ENCODE measurements at places on chromosomes 3 and 15.

GRCh38 chr3:12275974-12276650, 12.8 kb upstream of the PPARG start:
- no peak for DNase-seq

DNA sequence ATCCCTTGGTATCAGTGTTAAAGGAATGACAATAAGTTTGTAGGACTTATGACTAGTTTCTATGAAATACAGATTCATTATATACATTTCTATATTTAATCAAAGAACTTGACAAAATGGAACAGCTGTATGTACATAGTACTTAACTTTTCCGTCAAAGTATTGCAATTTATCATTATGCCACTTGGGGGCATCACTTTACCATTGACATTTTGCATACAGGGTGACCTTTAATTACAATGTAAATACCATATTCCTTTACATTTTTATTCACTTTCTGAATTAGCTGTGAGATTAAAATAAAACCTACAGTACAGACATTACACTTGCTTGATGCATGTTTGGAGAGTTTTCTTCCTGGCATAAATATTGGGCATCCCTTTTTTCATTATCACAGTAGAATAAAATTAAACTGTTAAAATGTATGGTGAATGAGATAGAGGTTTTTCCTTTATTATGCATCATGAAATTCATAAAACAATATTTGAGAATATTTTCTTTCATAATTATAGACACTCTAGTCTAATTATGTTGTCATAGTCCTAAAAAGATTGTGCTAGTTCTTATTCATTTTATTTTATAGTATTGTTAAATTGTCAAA, 6.9 kb downstream of the NEK11 start:
- DNase-seq, result no peak

DNA sequence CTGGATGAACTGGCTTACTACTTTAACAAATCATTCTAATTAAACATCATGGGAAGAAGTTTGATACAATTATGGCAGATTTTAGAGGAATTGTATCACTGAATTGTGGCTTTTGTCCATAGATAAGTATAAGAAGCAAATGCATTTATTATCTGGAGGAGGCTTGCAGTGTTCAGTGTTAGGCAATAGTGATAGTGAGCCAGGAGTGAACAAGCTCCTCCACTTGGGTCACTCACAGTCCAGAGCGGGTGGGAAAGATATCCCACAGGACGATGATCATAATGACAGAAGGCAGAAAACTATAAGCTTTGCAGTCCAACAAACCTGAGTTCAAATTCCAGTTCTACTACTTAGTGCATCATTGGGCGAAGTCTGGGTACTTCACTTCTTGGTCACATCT, 64.0 kb upstream of the VILL start:
- no peak for DNase-seq

GRCh38 chr3:170448584-170448983, 29.9 kb downstream of the CLDN11 start:
- no peak for DNase-seq

DNA sequence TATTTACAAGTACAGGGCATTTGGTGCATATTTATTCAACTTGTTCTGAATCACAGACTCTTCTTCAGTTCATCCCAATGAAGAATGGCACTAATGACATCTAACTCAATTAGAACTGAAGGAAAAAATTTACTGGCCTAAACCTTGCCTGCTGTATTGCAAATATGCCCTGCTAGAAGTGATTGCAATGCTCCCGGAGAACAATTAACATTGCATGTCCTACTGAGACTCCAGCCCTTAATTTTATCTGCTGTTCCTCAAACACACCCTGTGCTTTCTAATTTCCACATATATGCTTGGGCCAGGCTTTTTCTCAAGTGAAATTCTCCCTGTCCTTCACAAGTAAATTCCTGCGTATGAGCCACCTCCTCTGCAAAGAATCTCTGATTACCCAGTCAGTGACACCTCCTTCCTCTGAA, 8.3 kb downstream of the ACKR4 start:
- DNase-seq, result no peak

GRCh38 chr15:92146511-92147150, 247.1 kb upstream of the ST8SIA2 start:
- no peak for DNase-seq

GRCh38 chr15:63043335-63044076, 959 bp downstream of the TPM1 start:
- DNase-seq, result peak; percentile 28

DNA sequence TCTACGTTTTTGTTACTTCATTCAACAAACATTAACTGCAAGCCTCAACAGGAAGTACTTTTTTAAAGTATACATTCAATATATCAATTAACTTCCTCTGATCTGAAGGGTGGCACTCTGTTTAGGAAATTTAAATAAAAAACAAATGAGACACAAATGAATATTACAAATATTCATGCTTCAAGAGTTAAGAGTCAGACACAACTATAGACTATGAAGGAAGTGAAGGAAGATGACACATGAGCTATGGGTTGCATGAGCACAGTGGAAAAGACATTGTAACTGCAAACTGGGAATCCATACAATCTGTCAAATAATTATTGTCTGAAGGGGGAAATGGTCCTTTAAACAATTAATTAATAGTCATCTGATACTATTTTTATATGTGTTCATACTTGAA, 26.8 kb upstream of the ALCAM start:
- DNase-seq, result no peak

DNA sequence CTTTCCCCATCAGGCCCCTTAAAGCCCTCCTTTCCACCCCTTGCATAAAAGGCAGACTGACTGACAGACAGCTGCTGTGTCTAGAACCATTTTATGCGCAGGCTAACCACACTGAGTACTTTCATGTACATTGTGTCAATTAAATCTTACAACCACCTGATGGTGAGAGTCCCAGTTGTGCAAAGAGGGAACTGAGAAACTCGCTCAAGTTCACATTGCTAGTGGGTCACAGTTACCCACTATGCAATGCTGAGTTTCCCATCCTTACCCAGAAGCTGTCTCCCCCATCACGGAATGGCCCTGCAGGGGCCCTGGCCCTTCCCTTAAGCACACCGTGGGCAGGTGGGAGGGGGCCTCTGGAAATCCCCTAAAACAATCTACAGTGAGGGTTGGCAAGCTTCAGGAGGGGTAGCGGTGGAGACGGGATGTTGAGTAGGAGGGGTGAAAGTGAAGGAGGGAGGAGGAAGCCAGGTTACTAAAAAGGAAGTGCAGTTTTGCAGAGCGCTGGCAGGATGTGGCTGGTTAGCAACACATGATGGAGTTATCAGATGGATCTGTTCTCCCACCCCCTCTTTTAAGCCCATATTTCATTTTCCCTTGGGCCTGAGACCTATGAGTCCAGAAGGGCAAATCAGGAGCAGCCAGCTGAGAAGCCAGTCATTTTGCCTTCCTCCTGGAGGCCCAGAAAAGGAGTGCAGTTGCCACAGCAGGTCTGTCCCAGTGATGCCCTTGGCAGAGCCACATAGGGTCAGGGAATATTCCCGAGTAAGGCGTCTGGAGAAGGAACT, 30.0 kb downstream of the STARD5 start:
- DNase-seq, result no peak

Measured in D721Med (cell line).